LHCN-M2 (cell line): ENCODE measurements at places on chromosomes 7 and 10.

- no peak for DNase-seq
Measured at GRCh38 chr10:100800931-100801330, 55.5 kb downstream of the PAX2 start.

- DNase-seq: peak; percentile 23
Measured at GRCh38 chr10:25682203-25682851, 251.7 kb upstream of the MYO3A start.

DNA sequence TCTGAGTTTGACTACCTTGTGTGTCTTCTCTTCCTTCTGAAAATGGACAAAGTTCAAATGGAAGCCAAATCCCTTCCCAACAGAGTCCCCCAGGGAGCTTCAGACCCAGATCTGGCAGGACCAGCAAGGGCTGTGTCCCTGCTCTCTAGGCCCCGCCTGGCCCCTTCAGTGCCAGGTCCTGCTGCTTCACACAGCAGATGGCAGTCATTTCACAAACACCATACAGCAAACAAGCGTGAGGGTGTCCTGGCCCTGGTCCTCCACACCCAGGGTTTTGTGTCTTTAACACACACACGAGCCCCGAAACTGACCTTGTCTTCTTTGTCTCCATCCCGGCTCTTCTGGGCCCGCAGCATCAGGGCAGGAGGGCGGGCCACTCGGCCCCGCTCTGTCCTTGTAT is 145.0 kb downstream of the TCERG1L start:
- no peak for DNase-seq

- DNase-seq: no peak
Measured at GRCh38 chr10:64115908-64116643, 594.9 kb downstream of the REEP3 start.

GRCh38 chr10:45421221-45422097 is 47.4 kb downstream of the ALOX5 start:
- no peak for DNase-seq

DNA sequence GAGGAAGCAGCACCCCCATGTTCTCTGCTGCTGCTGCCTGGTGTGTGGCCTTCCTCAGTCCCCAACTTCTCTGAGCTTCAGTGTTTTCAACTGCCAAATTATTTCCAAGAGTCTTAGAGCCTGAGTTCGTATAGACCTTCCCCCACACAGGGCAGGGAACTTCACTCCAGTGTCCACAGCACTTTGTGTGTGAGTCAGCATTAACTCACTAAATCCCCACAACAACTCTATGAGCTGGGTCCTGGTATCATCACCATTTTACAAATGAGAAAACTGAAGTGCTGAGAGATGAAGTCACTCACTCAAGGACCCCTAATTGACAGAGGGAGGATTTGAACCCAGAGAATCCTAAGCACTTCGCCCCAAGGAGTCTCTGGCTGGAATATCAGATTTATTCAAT is 48.3 kb downstream of the ADCYAP1R1 start:
- peak; percentile 35 for DNase-seq
